ENCODE measurements at places on chromosomes 6 and 20. TPM values are rescaled to one million over a fixed set of nuclear protein-coding genes. Genes with fewer than 3 reads are reported as not detected.

- no peak overlapping the region for H3K27ac ChIP-seq
- H3K4me3 ChIP-seq, result no peak overlapping the region
Measured at GRCh38 chr6:88290411-88290810, 124.3 kb upstream of the CNR1 start.

DNA sequence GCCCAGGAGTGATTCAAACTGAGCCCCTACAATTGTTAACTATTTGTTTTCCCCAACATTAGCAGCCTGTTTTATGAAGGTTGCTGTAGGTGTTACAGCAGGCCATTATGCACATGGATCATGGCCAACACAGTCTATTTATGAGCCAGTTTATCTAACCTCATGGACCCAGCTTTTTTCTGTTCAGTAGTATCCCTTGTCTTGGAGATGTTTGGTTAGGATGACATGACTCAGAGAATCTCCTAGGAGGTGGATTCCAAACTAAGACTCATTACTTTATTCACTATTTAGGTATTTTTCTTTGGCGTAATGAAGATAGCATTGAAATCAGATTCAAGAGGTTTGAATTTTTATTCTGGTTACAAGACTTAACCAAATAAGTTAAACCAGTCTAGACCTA lies 62.8 kb upstream of the TFB1M start:
- no peak for DNase-seq
- no peaks in the 10 kb centered on the region for H3K27me3 ChIP-seq
- no peak overlapping the region for H3K4me3 ChIP-seq
- no peak overlapping the region for H3K27ac ChIP-seq
- no peaks in the 10 kb centered on the region for H3K4me1 ChIP-seq
- no peaks in the 10 kb centered on the region for H3K36me3 ChIP-seq

GRCh38 chr20:60704147-60704546 lies 547.9 kb upstream of the CDH4 start:
- no peaks in the 10 kb centered on the region for H3K36me3 ChIP-seq
- no peaks in the 10 kb centered on the region for H3K27me3 ChIP-seq
- H3K27ac ChIP-seq, result no peak overlapping the region
- no peak for DNase-seq
- H3K4me1 ChIP-seq, result peaks cover 5% of the 10 kb centered on the region

- no peaks in the 10 kb centered on the region for H3K36me3 ChIP-seq
- DNase-seq, result no peak
- H3K4me1 ChIP-seq, result no peaks in the 10 kb centered on the region
- H3K27me3 ChIP-seq, result no peaks in the 10 kb centered on the region
- H3K4me3 ChIP-seq, result no peak overlapping the region
Measured at GRCh38 chr6:155523821-155524651, 68.4 kb upstream of the NOX3 start.

DNA sequence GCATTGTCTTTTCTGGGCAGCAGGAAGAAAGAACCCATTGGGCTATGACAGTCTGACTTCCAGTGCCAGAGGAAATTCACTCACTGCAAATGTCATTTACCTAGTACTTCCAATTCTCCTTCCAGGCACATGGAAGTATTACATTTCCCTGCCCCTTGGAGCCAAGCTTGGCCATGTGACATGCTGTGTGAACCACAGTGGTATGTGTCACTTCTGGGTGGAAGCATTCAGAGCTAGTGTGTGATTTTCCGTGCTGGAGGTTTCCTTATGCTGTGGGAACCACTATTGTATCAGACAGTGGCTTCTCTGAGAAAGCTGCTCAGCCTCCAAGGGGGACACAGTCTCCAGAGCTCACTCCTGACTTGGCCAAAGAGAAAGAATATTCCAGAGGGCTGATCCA lies 387.6 kb downstream of the CDC5L start:
- H3K4me3 ChIP-seq, result no peak overlapping the region
- DNase-seq, result no peak
- no peak overlapping the region for H3K27ac ChIP-seq

GRCh38 chr20:58457083-58457695 lies 58.0 kb downstream of the APCDD1L start:
- peaks cover 2% of the 10 kb centered on the region for H3K27me3 ChIP-seq
- H3K36me3 ChIP-seq, result peaks cover 15% of the 10 kb centered on the region
- H3K27ac ChIP-seq, result peak overlapping the region; percentile 54
- peaks cover 42% of the 10 kb centered on the region for H3K4me1 ChIP-seq

DNA sequence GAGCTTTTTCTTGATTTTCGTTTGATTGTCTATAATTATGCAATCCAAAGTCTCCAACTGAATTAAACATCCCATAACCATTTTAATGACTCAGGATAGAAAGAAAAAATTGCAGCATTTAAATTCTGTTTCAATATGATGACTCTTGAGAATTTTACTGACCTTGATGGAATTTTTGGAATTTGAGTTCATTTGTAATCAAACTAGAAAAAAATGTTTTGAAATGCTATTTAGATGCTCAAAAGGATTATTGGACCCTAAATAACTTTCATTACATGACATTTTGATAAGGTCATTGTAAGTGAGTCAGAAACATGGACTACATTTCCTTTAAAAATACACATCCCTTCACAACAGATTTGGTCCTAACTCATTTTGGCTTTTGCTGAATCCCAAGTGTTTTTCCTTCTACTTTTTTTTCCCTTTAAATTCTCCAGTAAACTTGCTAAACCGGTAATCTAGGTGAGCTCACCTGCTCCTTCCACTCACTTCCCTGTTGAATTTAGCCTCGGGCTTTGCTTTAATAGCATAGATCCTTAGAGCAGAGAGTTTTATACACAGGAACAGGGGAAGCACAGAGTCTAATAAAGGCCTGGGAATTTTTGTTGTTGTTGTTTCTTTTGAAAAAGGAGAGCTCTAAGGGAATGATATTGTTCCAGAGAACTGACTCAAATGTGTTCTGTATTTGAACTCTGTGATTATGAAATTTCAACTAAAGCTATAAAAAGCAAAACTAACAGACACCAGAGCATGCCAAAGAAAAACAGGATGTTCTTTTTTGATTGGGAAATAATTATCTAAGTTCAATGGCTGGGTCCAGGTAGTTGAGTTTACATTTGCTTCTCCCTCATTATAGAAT lies 1088.2 kb upstream of the CITED2 start:
- no peaks in the 10 kb centered on the region for H3K27me3 ChIP-seq
- no peak for DNase-seq
- H3K27ac ChIP-seq, result no peak overlapping the region
- no peaks in the 10 kb centered on the region for H3K36me3 ChIP-seq
- no peaks in the 10 kb centered on the region for H3K4me1 ChIP-seq

- no peak overlapping the region for H3K27ac ChIP-seq
- no peak overlapping the region for H3K4me3 ChIP-seq
- H3K4me1 ChIP-seq, result peaks cover 7% of the 10 kb centered on the region
- no peak for DNase-seq
Measured at GRCh38 chr6:142322066-142322465, 20.3 kb downstream of the ADGRG6 start.

GRCh38 chr6:45327956-45328522 lies at the start of gene RUNX2:
Gene RUNX2, plus strand, starts transcription at chr6:45328330. Its CDS starts 397 bp downstream, at chr6:45328727.
- DNase-seq, result no peak
- no peaks in the 10 kb centered on the region for H3K4me1 ChIP-seq
- H3K36me3 ChIP-seq, result no peaks in the 10 kb centered on the region
- H3K27ac ChIP-seq, result no peak within 1 kb of the TSS
- H3K27me3 ChIP-seq, result no peaks in the 10 kb centered on the region

GRCh38 chr6:64160486-64160885 lies 524.9 kb downstream of the PHF3 start:
- H3K27me3 ChIP-seq, result no peaks in the 10 kb centered on the region
- H3K4me1 ChIP-seq, result no peaks in the 10 kb centered on the region
- no peak for DNase-seq
- no peak overlapping the region for H3K27ac ChIP-seq

GRCh38 chr6:47483853-47484546 lies 6.4 kb downstream of the CD2AP start:
- no peak overlapping the region for H3K4me3 ChIP-seq
- no peak for DNase-seq
- no peaks in the 10 kb centered on the region for H3K36me3 ChIP-seq
- no peak overlapping the region for H3K27ac ChIP-seq
- peaks cover 22% of the 10 kb centered on the region for H3K4me1 ChIP-seq

GRCh38 chr6:43861212-43861894 lies 91.3 kb downstream of the VEGFA start:
- no peak for DNase-seq
- H3K36me3 ChIP-seq, result no peaks in the 10 kb centered on the region
- no peak overlapping the region for H3K4me3 ChIP-seq
- no peak overlapping the region for H3K27ac ChIP-seq

- H3K27ac ChIP-seq, result no peak overlapping the region
- DNase-seq, result no peak
- H3K4me3 ChIP-seq, result no peak overlapping the region
Measured at GRCh38 chr6:7650878-7651277, 60.9 kb downstream of the SNRNP48 start.

GRCh38 chr6:142845624-142846458 lies 99.1 kb downstream of the HIVEP2 start:
- H3K27ac ChIP-seq, result peak overlapping the region; percentile 44
- no peaks in the 10 kb centered on the region for H3K27me3 ChIP-seq
- H3K4me1 ChIP-seq, result peaks cover 18% of the 10 kb centered on the region
- no peaks in the 10 kb centered on the region for H3K36me3 ChIP-seq
- peak; percentile 70 for DNase-seq

DNA sequence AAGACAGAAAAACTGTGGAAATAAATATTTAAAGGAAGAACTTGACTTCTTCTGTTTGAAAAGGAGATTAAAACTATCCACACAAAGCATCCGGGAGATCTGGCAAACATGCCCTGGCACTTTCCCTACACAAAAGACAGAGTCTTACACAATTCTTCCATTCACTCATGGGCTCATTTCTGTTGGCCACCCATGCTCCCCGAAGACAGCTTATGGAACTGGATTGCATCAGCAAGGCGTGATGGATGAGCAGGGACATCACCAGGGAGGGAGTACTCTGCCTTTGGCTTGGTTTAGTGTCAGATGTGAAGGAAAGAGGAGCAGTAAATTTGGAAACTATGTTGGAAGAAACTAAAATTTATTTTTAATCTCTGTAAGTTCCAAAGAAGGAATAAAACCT lies 379.3 kb downstream of the CD109 start:
- DNase-seq, result no peak
- H3K4me3 ChIP-seq, result no peak overlapping the region
- H3K27me3 ChIP-seq, result peaks cover 2% of the 10 kb centered on the region

GRCh38 chr6:27565839-27566779 lies 93.2 kb upstream of the ZNF184 start:
- no peaks in the 10 kb centered on the region for H3K36me3 ChIP-seq
- peak overlapping the region; percentile 82 for H3K4me3 ChIP-seq
- peaks cover 4% of the 10 kb centered on the region for H3K4me1 ChIP-seq
- DNase-seq, result no peak
- H3K27ac ChIP-seq, result no peak overlapping the region
- H3K27me3 ChIP-seq, result peaks cover 6% of the 10 kb centered on the region

DNA sequence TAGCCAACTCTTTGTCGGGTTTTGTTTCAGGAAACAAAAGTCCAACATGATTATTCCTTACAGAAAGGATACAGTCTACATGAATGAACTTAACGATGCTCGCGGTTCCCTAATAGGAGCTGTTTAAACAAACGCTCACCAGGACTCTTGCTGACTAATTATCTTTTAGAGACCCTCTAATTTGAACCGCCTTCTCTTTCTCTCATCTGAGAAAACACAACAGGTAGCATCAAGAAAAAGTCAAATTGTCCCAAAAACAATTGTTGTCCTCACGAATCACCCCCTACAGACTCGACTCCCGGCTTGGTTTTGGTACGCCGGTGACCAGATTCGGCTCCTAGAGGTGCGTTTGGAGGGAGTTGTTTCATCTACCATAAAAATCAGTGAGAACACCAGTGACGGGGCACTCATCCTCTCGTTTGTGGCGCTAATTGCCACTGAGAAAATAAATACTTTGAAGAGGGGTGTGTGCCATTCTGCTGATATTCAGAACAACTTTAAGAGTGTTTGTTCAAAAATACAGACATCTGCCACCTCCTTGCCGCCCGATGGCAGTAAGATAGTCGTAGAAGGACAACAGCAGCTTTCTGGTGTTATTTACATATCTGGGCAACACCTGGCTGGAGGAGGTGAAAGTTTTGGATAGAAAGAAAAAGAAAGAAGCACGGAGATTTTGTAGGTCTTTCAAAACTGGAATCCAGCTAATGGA lies 1.1 kb upstream of the SIM1 start:
- peak overlapping the region; percentile 90 for H3K4me3 ChIP-seq
- DNase-seq, result no peak
- H3K27ac ChIP-seq, result peak overlapping the region; percentile 67
- peaks cover 25% of the 10 kb centered on the region for H3K4me1 ChIP-seq
- H3K27me3 ChIP-seq, result peaks cover 40% of the 10 kb centered on the region
- H3K36me3 ChIP-seq, result no peaks in the 10 kb centered on the region

MOG gene
- not detected for total RNA-seq

SIM1 gene
- total RNA-seq, result 49.8 TPM

AAR2 gene
- total RNA-seq, result 19.0 TPM

RIPPLY2 gene
- total RNA-seq, result 4.9 TPM

RING1 gene
- 37.3 TPM for total RNA-seq
